Activated CD4-positive, alpha-beta T cell treated with anti-CD3 and anti-CD28 coated beads for 24 hours (primary cell): ENCODE measurements at places on chromosomes 6 and 20.

- no peak for DNase-seq
Measured at GRCh38 chr20:40766790-40767614, 78.0 kb upstream of the MAFB start.

- no peak for DNase-seq
Measured at GRCh38 chr6:36323062-36323461, 13.6 kb downstream of the BNIP5 start.

DNA sequence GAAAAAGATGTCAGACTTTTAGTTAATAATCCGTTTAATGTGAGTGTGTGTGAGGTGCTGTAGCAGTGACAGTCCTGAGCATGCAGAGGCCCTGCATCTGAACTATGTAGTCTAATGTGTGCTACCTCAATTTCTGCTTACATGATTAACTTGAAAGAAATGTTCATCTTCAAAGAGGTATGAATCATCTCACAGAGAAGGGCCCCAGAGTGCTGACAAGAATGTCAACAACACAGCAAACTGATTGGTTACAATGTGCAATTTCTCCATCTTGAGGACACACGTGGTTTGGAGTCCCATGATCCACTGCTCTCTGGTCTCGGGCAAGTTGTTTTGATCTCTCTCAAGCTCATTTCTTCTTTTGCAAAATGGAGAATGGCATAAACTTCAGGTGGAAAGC, 61.7 kb upstream of the EMILIN3 start:
- DNase-seq, result peak; percentile 5

- DNase-seq, result no peak
Measured at GRCh38 chr20:31517373-31517772, 3.1 kb downstream of the HM13 start.

GRCh38 chr20:43910564-43910963, 4.1 kb upstream of the TOX2 start:
- DNase-seq, result no peak

DNA sequence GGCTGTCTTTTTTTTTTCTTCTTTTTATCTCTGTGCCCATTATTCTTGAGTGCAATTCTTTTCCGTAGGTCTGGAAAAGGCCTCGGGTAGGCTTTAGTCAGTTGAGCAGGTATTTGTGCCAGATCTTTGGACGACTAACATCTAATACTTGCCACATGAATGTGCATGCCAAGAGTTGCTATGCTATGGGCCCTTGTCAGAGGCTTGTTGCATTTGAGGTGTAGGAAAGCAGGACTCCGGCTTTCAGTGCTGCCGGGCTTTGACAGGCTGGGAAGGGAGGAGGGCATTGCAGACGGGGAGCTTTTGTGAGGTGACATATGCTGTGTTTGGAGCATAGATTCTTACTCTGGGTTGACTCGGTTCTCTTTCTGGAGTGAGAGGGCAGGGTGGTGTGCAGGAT, 10.2 kb downstream of the LRRC1 start:
- DNase-seq, result no peak

- no peak for DNase-seq
Measured at GRCh38 chr6:110103260-110103659, 76.2 kb downstream of the WASF1 start.

- DNase-seq, result no peak
Measured at GRCh38 chr6:38099221-38099620, 279.7 kb downstream of the ZFAND3 start.

GRCh38 chr6:139327038-139327437, 35.2 kb upstream of the TXLNB start:
- DNase-seq, result no peak

DNA sequence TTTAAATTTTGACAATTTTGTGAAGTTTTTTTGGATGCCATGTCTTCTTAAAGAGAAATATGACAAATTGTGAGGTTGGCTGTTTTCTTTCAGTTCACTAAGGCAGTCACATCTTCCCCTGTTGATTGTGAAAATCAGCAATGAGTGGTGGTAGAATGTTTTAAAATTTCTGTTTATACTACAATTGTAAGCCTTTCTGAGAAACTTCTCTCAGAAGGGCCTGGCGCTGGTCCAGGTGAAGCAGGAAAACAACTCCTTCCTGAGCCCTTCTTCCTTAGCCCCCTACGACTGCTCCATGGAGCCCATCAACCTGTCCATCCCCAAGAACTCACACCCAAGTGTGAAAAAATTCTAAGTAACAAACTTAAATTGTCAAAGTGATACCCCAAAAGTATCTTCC, 80.6 kb downstream of the SSR1 start:
- no peak for DNase-seq

- no peak for DNase-seq
Measured at GRCh38 chr6:45522486-45522885, 144.8 kb upstream of the SUPT3H start.

GRCh38 chr6:129183681-129184301, 300.9 kb downstream of the LAMA2 start:
- no peak for DNase-seq

- no peak for DNase-seq
Measured at GRCh38 chr20:20130399-20130798, 78.1 kb downstream of the CFAP61 start.

GRCh38 chr6:169583886-169584541, 117.8 kb downstream of the WDR27 start:
- DNase-seq, result no peak

DNA sequence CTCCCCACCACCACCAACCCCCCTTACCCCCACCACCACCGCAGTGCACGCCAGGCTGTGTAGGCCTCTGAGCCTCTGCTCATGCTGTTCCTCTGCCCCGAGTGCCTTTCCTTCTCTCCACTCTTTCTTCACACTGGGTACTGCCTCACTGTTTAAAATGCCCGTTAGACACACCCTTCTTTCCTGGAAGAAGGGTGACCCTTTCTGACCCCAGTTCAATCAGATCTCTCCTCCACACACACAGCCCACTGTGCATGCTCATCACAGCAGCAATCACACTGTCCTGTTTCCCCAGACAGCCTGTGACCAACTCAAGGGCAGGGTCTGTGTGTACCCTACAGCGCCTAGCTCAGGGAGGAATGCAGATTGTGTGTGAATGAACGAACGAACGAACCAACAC, 10.0 kb downstream of the TMEM74B start:
- no peak for DNase-seq

GRCh38 chr6:135014353-135014832, 40.2 kb downstream of the HBS1L start:
- DNase-seq, result no peak

GRCh38 chr6:17490724-17491123, 97.3 kb downstream of the CAP2 start:
- no peak for DNase-seq

DNA sequence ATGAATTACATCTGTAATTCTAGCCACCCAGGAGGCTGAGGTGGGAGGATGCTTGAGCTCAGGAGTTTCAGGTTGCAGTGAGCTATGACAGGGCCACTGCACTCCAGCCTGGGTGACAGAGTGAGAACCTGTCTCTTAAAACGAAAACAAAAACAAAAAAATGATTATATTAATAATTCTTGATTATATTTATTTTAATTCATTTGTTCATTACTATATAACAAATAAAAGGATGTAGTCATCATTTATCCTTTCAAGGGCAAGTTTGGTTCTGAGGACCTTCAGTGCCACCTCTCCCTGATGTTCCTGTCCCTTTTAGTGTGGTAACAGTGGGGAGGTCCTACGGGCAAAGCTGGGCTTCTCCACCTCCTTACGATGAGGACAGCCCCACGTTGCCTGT, 167.1 kb upstream of the SCGN start:
- no peak for DNase-seq

- no peak for DNase-seq
Measured at GRCh38 chr6:41957117-41957516, 15.5 kb upstream of the CCND3 start.
